Activated naive CD8-positive, alpha-beta T cell treated with anti-CD3 and anti-CD28 coated beads for 36 hours (primary cell): ENCODE measurements at places on chromosomes 7 and 10.

DNA sequence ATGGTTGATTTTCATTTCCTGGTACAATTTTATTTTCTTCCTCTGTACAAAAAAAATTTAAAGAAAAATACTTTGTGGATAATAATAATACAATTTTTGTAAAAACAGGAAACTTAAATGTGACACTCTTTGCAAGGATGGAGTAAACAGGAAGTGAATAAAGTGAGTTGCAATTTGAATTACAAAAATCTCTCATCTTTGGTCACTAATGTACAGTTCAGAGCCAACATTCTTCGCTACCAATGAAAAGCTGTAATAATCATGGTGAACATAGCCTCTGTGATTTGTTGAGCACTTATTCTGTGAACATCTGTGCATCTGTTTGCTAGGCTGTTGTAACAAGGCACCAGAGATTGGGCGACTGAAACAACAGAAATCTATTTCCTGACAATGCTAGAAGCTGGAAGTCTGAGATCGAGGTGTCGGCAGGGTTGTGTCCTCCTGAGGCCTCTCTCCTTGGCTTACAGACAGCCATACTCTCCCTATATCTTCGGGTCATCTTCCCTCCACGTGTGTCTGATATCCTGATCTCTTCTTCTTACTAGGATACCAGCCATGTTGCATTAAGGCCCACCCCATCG is 295.3 kb upstream of the KLF6 start:
- no peaks in the 10 kb centered on the region for H3K36me3 ChIP-seq
- H3K27ac ChIP-seq: no peak overlapping the region
- no peaks in the 10 kb centered on the region for H3K27me3 ChIP-seq
- H3K4me1 ChIP-seq: peaks cover 10% of the 10 kb centered on the region
- DNase-seq: no peak

DNA sequence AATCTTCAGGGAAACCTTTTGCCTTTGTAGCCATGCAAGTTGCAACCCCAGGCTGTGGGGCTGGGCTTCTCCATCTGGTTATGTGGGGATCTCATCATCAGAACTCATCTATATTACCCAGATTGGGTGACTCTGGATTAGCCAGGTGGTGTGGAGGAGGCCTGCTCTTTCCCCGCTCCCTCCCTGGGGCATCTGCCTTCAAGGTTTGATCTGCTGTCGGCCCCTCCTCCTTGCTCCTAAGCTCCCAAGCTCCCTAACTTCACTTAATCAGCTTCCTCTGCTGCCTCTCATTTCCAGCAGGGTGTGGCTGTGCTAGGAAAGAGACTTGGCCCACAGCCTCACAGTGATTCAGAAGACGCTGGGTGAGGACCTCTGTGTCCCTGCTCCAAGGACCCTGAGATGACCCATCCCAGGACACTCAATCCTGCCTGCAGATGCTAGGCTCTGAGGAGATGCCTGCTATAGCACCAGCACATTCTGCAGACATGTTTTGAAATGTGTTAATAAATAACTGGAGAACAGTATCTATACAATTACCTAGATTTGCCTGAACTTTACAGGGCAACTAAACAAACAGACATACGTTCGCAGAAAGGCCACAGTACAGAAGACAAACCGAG is 392.1 kb upstream of the PODXL start:
- no peak overlapping the region for H3K27ac ChIP-seq
- H3K36me3 ChIP-seq: no peaks in the 10 kb centered on the region
- DNase-seq: no peak
- H3K4me1 ChIP-seq: peaks cover 1% of the 10 kb centered on the region
- no peak overlapping the region for H3K4me3 ChIP-seq

DNA sequence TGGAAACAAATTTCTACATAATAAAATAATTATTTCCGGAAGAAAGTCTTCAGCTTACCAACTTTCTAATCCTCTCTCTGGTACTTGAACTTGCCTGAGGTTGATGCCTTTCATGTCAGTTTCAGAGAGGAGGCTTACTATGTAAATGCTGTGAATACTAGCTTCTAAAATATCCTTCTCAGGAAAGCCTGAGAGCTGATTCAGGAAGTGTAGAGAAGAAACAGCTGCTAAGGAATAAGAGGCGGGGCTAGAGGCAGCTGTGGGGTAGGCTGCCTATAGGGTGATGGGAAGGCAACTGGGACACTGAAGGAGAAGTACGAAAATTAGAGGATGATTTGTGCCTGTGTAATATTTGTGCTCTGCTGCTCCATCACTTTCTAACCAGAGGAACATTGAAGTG is 69.3 kb downstream of the AVL9 start:
- no peaks in the 10 kb centered on the region for H3K27me3 ChIP-seq
- H3K4me3 ChIP-seq: no peak overlapping the region

DNA sequence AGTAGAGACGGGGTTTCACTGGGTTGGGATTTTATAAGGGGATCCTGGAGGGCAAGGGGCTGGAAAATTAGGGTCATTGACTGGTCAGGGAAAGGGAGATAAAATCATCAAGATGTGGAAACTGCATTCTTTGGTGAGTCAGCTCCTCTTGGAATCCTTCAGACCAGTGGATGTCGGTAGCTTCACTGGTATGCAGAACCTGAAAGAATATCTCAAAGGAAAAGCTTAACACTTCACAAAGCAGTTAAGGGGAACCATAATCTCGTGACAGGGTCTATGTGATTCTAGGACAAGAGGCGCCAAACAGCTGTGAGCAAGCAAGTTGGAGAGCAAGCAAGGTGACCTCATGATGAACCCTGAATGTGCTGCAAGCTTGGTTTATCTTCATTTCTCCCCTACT is 634.7 kb upstream of the AUTS2 start:
- no peak overlapping the region for H3K4me3 ChIP-seq
- no peaks in the 10 kb centered on the region for H3K4me1 ChIP-seq
- DNase-seq: no peak
- H3K36me3 ChIP-seq: no peaks in the 10 kb centered on the region
- no peak overlapping the region for H3K27ac ChIP-seq

DNA sequence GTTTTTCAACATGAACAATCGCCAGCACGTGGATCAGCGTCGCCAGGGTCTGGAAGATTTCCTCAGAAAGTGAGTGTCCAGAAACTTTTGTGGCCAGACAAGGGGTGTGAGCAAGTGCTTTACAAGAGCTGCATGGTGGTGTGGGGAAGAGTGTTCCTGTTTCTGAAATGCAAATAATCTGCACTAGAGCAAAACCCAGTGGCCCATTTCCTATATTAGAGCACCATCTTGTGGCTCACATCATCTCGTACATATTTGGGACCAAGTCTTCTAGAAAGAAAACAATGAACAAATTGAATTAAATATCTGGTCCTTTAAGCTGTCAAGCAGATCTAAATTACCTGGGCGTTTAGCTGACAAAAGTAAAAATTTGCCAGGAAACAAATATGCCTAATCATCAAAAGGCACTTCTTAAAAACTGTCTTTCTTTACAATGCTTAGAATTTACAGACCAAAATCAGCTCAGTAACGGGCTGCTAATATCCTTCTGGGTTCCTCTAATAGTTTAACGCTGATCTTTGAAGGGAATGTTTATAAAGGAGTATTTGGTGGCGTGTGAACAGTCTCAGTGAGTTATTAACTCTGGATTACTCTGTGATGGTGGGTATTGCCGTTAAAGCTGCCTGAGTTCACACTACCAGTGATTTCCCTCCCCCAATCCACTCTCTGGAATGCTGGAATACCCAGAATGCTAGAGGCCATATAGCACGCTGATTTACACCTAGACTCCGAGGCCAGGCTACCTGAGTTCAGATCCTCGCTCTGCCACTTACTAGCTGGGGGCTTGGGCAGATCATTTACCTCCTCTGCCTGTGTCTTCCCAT is 73.6 kb downstream of the SNX10 start:
- H3K27ac ChIP-seq: peak overlapping the region; percentile 11
- peaks cover 4% of the 10 kb centered on the region for H3K36me3 ChIP-seq
- DNase-seq: peak; percentile 20
- H3K4me3 ChIP-seq: no peak overlapping the region
- H3K27me3 ChIP-seq: no peaks in the 10 kb centered on the region

DNA sequence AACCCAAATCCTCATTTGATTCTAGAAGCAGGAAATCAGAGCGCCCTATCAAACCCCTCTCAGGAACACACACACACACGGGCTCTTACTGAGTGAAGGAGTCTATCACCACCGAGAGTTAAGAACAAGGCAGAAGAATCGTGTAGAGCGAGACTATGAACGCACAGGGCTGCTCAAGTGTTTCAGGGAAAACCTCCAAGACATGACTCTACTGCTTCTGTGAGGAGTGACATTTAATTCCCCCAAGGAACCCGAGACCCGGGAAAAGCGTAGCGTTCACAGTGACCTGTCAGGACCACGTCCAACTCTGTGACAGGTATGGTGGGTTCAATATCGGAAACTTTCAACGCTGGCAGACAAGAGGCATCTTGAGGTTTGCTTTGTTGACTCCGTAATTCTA is 21.6 kb downstream of the PITRM1 start:
- H3K4me1 ChIP-seq: peaks cover 4% of the 10 kb centered on the region
- H3K36me3 ChIP-seq: peaks cover 19% of the 10 kb centered on the region
- no peak overlapping the region for H3K4me3 ChIP-seq
- no peaks in the 10 kb centered on the region for H3K27me3 ChIP-seq

- no peaks in the 10 kb centered on the region for H3K36me3 ChIP-seq
- H3K4me1 ChIP-seq: peaks cover 13% of the 10 kb centered on the region
- DNase-seq: no peak
- peak overlapping the region; percentile 44 for H3K4me3 ChIP-seq
- H3K27ac ChIP-seq: no peak overlapping the region
These were observed 1.3 kb downstream of the THSD7A start for GRCh38 chr7:11830582-11831155.

DNA sequence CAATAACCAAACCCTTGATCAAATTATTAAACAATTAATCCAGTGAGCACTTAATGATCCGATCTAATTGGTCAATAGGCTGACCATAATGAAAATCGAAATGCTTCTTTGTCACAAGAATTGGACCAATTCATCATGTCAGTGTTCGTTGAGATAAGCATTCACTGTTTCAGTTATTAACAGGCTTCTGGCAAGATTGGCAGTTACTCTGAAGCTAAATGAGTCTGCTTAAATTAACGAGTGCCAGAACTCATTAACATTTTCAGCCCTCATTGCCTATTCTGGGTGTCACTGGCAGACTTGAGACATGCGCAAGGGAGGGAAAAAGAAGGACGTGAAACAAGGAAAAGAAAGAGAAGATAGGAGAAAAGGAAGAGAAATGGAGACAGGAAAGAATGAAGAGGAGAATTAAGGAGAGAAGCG is 30.7 kb upstream of the SLC26A3 start:
- no peaks in the 10 kb centered on the region for H3K4me1 ChIP-seq
- no peaks in the 10 kb centered on the region for H3K36me3 ChIP-seq
- peaks cover 6% of the 10 kb centered on the region for H3K27me3 ChIP-seq
- H3K27ac ChIP-seq: no peak overlapping the region
- no peak for DNase-seq
- no peak overlapping the region for H3K4me3 ChIP-seq

DNA sequence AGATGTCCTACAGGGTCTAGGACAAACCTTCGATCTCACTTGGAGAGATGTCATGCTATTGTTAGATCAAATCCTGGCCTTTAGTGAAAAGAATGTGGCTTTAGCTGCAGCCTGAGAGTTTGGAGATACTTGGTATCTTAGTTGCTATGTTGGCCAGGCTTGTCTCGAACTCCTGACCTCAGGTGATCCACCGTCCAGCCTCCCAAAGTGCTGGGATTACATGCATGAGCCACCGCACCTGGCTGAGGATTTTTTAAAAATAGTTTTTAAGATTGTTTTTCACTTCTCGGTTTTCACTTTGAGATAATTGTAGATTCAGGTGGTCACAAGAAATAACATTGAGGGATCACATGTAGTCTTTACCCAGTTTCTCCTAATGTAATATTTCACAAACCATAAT is 738.3 kb upstream of the POM121L12 start:
- H3K36me3 ChIP-seq: no peaks in the 10 kb centered on the region
- H3K27me3 ChIP-seq: no peaks in the 10 kb centered on the region
- DNase-seq: no peak
- H3K4me3 ChIP-seq: no peak overlapping the region
- no peaks in the 10 kb centered on the region for H3K4me1 ChIP-seq

- H3K36me3 ChIP-seq: no peaks in the 10 kb centered on the region
- no peak for DNase-seq
- H3K4me1 ChIP-seq: peaks cover 2% of the 10 kb centered on the region
- H3K27ac ChIP-seq: no peak overlapping the region
- H3K4me3 ChIP-seq: no peak overlapping the region
These were observed 754.8 kb downstream of the KCNMA1 start for GRCh38 chr10:76882796-76883195.

DNA sequence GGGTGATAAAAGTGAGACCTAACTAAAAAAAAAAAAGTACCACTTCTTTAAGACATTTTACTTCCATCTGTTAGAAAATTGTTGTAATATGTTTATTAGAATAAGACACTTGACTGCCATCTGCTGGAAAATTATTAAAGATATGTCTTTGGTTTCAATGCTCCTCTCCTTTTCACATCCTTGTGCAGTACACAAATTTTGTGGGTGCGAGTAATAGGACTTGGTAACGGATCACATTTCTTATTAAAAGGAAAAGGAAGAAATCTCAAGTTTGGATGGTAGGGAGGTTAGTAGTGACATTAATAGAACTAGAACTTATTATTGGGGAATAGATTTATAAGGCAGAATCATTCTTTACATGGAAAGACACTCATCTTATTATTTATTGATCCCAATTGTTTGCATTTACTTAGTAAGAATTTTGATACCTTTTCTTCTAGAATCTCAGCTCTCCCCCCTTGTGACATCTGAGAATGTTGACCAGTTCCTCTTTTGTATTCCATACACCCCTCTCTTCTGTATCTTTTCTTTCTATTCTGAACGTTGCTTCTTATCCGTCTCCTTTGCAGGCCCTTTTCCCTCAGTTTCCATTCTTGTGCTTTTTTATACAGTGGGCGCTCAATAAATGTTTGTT is 43.0 kb upstream of the RPA3 start:
- peaks cover 38% of the 10 kb centered on the region for H3K4me1 ChIP-seq
- H3K27ac ChIP-seq: peak overlapping the region; percentile 92
- H3K27me3 ChIP-seq: no peaks in the 10 kb centered on the region
- peak overlapping the region; percentile 87 for H3K4me3 ChIP-seq
- no peak for DNase-seq
- peaks cover 2% of the 10 kb centered on the region for H3K36me3 ChIP-seq

DNA sequence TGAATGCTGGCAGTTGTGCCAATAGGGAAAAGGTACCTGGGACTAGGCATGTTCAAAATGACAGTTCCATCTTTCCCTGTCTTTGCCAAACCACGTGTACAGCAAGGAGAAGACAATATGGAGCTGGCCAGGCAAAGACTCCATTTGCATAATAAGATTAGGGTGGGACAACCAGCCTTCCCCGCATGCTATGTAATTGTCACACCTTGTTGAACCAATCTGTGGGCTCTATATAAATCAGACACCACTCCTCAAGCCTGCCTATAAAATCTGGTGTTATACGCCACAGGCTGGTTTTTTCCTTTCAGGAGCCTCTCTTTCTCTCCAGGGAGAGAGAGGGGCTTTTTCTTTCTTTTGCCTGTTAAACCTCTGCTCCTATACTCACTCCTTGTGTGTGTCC is 11.0 kb upstream of the NUB1 start:
- H3K4me1 ChIP-seq: peaks cover 7% of the 10 kb centered on the region
- DNase-seq: no peak
- no peak overlapping the region for H3K27ac ChIP-seq
